ENCODE measurements at places on chromosomes 12 and 14.

DNA sequence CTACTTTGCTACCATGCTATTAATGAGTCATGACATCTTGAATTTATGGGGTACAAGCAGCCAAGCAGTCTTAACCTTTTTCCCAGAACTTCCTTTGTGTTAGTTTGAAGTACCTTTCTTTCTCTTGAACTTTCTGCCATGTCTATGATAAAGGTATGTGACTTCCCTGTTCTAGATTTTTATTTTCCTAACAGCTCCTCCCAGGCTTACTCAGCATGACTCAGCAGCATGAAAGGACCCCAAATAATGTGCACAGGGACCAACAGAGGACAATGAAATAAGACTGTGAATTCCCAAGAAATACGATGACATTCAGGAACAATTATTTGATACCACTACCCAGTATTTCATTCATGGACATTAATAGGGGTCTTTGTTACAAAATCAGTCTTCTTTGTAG lies 60.0 kb downstream of the TTC6 start:
- no peak for DNase-seq

DNA sequence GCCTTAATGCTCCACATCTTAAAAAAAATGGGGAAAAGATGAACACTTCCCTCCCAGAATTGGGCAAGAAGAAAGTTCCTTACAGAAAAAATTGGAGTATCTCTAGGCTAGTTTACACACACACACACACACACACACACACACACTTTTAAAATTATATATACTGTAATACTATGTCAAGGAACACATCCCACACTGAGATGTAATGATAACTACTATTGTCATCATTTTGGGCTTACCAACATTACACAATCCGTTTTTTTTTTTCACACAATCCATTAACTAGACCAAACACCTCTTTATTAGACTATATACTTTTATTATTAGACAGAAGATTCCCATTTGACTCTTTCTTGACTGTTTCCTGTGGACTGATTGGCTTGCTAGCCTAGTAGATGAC lies 2.5 kb downstream of the LTBR start:
- no peak for DNase-seq

DNA sequence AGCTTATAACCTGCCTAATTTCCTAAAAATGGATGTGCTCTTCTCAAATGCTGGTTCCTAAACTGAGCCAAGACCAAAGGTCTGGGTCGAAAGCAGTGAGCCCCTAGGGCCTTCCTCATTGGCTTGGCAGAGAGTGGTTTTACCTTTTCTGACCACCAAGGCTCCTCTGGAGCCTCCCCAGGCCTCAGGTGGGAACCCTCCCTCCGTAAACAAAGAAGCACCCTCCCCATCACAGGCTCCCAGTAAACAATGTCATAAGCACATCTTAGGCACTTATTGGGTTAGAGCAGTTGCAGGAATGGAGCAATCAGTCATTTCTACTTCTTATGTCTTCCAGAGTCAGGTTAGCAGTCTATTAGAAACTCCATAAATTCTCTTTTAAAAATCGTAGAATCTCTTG lies 6.0 kb downstream of the CHPT1 start:
- DNase-seq = no peak

DNA sequence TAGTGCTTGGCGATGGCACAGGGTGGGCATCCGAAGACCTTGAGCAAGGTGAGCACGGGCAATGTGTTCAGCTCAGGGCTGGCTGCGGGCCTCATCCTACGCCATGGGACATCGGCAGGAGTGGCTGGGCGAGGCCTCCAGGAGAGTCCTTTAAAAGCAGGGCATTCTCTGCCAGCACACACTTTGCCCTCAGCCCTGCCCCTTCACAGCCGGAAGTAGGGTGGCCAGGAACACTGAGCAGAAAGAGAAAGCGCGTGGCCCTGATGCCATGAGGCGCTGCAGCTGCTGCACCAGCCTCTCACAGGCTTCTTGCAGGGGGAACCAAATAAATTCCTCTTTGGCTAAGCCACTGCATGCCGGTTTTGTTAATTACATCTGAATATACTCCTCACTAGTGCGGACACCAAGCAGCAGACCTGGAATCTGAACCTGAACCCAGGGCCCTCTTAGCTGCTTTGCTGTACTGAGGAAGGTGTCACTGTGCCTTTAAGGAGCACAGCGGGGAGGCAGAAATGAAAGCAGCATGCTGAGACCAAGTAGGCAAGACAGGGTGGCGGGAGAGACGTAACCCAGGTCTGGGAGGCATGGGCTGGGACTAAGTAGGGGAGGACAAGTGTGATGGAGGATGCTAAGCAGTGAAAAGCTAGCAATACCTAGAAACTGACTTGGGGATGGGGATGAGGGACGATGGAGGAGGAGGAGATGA lies 155.2 kb downstream of the TTC7B start:
- DNase-seq = no peak

DNA sequence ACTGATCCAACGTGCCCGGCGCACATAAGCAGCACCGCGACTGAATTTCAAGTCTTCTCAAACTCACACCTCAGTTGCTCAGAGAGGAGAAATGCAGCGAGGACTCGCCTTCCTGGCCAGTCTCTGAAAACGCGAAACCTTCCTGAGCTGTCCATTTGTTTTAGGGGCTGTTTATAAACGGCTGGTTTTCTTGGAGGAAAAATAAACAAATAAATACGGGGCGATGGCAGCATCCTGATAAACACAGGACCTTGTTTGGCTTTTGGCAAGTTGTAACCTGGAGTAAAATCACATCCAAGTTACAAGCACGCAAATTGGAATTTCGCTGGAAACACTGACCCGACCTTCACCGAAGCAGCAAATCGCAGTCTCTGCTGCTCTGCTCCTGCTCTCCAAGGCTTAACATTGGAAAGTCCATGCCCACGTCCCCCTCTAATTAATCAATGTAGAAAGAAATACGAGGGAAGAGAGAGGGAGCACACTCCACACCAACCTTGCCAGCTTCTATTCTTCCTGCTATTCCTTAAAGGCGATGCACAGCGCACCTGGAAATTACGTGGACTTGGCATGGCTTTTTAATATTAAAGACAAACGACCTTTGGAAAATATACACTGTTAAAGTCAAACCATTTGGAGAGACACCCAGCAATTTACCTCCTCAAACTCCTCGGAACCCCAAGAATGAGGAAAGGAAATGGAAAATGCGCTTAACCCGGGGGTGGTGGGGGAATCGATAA lies 248.8 kb downstream of the APAF1 start:
- no peak for DNase-seq

DNA sequence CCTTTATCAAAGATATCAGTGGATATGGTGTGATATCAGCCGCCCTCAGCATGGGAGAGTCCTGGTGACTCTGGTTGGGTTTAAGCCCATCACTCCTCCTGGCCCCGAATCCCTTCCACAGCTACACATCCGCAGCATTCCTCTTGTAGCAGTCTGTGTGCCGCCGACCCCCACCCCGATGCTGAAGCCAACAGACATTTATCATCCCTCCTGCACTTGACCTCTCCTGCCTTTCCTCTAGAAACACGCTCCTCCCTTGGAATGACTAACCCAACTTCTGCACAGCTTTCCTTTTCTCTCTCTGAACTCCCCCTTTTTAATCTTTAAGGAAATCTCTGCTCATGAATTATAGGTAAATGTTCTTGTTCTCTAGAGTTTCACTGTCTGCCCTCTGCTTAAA lies 250.9 kb upstream of the FOXN3 start:
- no peak for DNase-seq
